Cardiac muscle cell (in vitro differentiated cells and primary cell): ENCODE measurements at places on chromosomes 12 and 14.

DNA sequence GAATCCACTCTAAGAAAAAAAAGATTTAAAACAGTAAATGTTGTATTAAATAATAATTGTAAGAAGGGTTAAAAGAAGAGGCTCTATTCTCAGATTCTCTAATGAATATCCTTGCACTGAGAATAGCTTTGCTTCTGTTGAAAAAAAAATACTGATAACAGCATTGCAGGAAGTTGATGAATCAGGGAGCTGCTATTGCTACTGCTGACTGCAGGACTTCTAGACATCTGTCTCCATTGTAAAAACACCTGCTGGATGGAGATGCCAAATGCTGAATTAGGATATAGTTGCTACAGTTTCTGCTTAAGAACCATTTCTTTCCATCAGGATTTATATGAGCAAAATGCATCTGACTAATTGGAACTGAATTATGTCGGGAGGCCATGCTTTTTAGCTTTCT lies 50.3 kb upstream of the ANP32D start:
- DNase-seq, result no peak

- DNase-seq, result peak; percentile 56
These were observed 990 bp downstream of the FERMT2 start for GRCh38 chr14:52949711-52950409.

DNA sequence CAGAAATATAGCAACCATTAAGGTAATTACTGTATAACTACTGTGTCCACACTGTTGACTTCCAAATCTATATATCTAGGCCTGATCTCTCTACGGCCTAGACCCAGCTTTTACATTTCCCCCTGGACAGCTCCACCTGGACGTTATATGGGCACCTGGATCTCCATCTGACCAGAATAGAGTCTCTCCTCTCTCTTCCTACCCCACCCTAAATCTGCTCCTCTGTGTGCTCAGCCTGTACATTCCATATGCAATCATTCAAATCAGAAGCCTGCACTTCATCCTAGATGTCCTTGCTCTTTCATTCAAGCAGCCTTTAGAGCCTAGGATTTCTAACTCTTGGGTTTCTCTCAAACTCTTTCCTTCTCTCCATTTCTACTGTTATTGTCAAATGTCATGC lies 255.0 kb downstream of the PAX9 start:
- DNase-seq, result no peak

- DNase-seq, result no peak
These were observed 41.8 kb downstream of the RBM19 start for GRCh38 chr12:113924341-113924740.

DNA sequence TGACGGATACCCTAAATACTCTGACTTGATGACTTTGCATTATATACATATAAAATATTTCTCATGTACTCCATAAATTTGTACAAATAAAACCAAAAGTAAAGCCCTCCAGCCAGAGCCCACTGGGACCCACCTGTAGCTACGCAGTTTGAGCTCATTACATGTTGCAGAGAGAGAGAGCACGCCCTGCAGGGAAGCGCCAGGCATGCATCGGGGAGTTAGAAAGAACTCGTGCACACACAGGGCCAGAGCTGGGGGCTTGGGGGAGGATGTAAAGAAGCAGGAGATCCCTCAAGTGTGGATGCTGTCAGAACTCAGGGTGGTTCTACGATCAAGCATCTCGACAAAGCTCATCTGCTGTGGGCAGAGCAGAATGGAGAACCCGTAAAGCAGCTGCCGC lies 178.5 kb upstream of the RTL1 start:
- DNase-seq, result no peak

DNA sequence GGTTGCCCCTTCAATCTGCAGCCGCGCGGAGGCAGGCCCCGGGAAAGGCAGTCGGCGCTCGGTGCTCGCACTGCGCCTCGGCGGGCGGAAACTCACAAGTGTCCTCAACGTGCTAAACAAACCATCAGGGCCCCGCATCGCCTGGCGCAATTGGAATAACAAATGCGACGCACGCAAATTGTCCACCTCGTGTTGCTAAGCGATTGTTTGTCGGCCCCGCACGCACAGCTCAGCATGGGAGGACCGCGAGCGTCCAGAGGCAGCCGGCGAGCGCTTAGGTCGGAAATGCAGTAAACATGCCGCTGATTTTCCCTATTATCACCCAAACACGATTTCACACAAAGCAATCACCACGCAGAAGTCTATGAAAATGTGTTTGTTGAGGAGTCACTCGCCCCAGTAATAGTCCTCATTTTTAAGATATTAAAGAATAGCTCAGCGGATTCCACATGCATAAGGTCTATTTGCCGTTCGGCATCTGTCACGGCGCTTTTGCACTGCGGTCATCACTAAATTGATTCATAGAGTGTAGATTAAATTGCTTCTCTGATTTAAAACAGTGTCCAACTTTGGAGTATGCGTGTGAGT lies 3.2 kb upstream of the GSC start:
- DNase-seq, result peak; percentile 47

GRCh38 chr12:93144109-93144508 lies 215.0 kb upstream of the EEA1 start:
- no peak for DNase-seq

- no peak for DNase-seq
These were observed 483.0 kb upstream of the CCDC196 start for GRCh38 chr14:66003082-66003730.

GRCh38 chr14:87992346-87992717 lies 650 bp downstream of the GALC start:
- no peak for DNase-seq

- no peak for DNase-seq
These were observed 14.3 kb downstream of the DEGS2 start for GRCh38 chr14:100144996-100145646.

GRCh38 chr14:95285566-95285965 lies 34.1 kb downstream of the CLMN start:
- no peak for DNase-seq

- no peak for DNase-seq
These were observed 64.5 kb downstream of the KCNA1 start for GRCh38 chr12:4974217-4974616.

GRCh38 chr14:22567437-22567836 lies 21.6 kb downstream of the DAD1 start:
- no peak for DNase-seq

- DNase-seq, result no peak
These were observed 101.1 kb downstream of the BBS10 start for GRCh38 chr12:76247026-76247646.

GRCh38 chr12:29783773-29784666 lies at the start of gene TMTC1:
TMTC1 (minus strand) TSS chr12:29783942; CDS start chr12:29783751, 191 bp downstream.
- DNase-seq, result peak; percentile 89

DNA sequence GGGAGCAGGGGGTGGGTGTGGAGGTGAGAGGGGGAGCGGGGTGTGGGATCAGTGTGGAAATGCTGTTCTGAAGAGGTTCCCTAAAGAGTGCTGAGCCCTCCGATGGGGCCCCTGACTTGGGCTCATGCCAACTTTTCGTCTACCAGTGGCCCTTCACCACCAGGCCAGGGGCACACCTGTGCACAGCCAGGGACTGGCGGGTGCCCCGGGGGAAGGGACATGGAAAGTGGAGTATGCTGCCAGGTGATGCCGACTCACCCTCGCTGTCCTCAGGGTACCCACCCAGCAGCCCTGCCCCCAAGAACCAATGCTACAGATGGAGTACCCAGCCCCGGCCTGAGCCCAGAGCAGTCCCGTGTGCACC lies 26.2 kb downstream of the AMN start:
- DNase-seq, result no peak

- DNase-seq, result no peak
These were observed 1.7 kb upstream of the IL26 start for GRCh38 chr12:68227356-68227755.

GRCh38 chr12:65958456-65958855 lies 134.2 kb downstream of the HMGA2 start:
- DNase-seq, result no peak

- DNase-seq, result no peak
These were observed 14.9 kb downstream of the SLC7A7 start for GRCh38 chr14:22800346-22800745.
